Mucosa of gallbladder (tissue), 1 donor: ENCODE measurements at places on chromosomes 3 and 15.

- no peak for DNase-seq
Observed at GRCh38 chr15:74651242-74651741, 35.7 kb downstream of the CLK3 start.

DNA sequence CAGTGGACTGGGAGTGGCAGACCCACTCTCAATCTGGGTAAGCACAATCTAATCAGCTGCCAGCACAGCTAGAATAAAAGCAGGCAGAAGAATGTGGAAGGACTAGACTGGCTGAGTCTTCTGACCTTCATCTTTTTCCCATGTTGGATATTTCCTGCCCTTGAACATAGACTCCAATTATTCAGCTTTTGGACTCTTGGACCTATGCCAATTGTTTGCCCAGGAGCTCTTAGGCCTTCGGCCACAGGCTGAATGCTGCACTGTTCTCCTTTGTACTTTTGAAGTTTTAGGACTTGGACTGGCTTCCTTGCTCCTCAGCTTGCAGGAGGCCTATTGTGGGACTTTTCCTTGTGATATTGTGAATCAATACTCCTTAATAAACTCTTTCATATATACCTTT lies 477.7 kb upstream of the ZNF385D start:
- DNase-seq = no peak

GRCh38 chr3:134392336-134392983 lies 18.2 kb upstream of the AMOTL2 start:
- DNase-seq = no peak

- no peak for DNase-seq
Observed at GRCh38 chr15:38297623-38298388, 45.2 kb downstream of the SPRED1 start.

DNA sequence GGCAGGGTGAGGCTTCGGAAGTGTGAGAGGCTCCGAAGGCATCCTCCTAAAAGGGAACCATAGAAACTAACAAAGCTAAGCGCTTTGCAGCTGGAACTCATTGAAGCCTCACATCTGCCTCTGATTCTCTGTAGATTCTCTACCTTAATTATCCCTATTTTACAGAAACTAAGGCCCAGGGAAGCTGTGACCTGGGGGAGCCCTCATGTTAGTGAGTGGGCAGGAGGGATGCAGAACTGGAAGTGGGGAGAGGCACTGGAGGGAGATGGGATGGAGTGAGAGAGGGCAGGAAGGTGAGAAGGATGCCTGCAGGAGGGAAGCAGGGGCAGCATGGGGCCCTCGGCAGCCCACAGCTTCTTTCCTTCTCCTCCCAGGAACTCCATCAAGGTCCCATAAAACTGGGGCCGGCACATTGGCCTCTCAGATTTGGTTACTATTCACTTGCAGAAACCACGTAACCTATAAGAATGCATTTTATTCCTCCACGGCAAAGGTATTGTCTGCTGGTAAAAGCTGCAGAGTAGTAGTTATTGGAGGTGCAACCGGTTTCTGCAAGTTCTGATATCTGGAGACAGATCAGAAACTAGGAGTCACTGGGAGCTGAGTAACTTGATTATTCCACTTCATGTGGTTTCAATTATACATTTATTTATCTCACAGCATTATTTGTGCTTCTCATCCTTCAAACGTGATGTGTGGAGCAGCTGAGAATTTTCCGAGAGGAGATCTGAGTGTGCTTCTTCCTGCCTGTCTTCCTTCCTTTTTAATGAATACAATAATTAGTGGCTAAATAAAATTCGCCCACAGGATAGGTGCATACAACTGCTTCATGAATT lies 24.0 kb upstream of the CHCHD6 start:
- DNase-seq = no peak

DNA sequence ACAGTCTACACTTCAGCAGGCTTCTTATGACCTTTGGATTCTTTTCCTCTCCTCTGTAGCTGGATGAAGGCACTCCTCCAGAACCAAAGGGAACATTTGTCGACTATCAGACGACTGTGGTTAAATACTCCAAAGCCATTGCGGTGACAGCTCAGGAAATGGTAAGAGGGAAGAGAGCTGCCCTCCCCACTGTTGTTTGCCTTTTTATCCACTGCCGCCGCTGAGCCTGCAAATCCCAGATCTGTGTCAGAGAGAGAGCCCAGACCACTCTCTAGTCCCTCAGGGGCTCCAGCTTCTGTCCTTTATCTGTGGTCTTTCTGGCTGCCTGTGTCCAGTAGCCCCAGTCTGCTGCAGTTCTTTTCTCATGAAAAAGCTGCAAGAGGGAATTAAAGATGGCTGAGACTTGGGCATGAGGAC lies 261.5 kb upstream of the TPM1 start:
- no peak for DNase-seq

GRCh38 chr3:115657168-115657567 lies 33.9 kb downstream of the GAP43 start:
- DNase-seq = no peak

DNA sequence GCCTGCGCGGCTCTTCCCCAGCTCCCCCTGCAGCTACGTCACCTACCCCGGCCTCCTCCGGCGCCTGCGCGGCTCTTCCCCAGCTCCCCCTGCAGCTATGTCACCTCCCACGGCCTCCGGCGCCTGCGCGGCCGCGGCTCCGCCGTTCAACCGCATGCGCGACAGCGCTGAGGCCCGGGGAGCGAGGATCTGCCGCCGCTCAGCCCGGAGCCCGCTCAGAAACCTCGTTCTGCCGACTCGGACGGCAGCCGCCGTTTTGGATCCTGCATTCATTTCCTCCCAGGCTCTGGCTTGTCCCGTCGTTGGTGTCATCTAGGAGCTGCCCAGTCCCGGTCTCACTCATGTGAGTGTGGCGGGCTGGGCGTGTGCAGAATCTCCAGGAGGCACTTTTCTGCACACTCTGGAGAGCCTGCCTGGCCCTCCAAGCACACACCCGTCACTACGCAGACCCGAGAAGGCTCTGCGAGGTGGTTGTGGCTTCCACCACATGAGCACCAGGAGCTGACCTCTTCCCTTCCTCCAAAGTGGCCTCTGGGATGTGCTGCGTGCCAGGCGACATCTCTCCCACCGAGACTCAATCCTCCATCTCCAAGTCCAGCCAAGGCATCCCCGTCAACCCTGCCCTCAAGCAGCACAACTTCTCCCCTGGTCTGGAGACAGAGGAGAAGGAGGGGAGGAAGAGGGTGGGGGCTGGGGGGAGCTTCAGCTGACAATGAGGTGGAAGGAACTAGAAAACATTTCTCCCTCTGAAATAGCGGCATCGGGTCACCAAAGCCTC lies 165.3 kb downstream of the CHSY1 start:
- DNase-seq = no peak

DNA sequence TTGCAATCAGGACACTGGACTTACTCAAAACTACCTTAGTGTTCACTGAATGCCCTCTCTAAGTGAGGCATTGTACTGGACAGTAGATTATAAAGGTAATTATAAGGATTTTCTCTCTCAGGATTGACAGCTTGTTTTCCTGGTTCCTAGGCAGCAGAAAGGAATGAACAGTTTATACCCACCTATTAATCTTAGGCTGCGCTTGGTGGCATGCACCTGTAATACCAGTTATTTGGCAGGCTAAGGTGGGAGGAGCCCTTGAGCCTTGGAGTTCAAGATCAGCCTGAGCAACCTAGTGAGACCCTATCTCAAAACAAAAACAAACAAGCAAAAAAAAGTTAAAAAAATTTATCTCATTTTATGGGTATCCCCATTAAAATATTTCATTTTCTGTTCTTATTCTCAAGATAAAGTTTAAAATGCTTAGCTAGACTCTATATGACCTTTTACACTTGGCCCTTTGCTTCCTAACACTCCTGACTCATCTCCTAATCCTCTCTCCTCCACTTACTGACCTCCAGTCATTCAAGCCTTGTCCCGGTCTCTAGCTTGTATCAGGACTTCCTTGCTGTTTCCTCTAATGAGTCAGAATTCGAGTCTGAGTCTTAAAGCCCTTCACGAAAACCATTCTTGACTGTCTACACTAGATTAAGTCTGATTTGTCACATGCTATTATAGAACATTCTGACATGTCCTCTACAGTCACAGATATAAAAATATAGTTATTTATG lies 348.6 kb downstream of the NLGN1 start:
- DNase-seq = no peak

- no peak for DNase-seq
Observed at GRCh38 chr15:48085591-48085930, 35.2 kb upstream of the SLC24A5 start.

GRCh38 chr3:60383345-60383744 lies 867.9 kb downstream of the FHIT start:
- no peak for DNase-seq

DNA sequence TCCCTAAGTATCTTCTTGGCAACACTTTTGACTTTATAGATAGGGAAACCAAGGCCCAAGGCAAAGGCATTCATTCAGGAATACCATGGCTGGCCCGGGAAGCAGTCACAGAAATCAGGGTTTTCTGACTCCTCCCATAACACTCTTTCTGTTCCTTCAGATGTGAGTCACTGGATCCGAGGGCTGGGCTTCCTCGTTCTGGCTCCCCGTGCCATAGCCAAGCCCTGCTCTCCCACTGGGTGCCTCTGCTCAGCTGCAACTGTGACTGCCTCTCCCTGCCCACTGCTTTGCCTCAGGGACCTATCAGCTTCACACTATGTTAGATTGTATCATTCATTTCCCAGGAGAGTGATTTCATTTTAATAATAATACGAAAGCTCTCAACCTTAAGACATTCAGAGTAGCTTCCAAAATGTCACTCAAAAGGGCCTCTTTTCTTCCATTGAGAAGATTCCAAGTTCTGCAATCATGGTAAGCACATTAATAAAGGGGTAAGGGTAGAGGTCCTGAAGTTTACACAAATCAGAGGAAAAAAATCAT lies 50.2 kb downstream of the GABRB3 start:
- DNase-seq = peak; percentile 25

DNA sequence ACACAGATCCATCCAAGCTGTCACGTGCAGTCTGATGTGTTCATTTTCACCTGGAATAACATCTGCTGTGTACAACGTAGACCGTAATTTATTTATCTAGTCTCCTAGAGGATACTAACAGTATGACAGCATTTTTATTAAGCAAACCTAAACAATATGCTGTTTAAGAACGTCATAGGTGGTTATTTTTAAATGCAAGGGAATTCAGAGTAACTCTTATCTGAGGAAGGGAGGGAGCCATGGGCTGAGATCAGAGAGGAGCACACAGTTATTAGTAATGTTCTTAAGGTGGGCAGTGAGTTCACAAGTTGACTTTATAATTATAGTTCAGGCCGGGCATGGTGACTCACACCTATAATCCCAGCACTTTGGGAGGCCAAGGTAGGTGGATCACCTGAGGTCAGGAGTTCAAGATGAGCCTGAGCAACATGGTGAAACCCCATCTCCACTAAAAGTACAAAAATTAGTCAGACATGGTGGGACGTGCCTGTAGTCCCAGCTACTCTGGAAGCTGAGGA lies 193.6 kb downstream of the UACA start:
- no peak for DNase-seq

DNA sequence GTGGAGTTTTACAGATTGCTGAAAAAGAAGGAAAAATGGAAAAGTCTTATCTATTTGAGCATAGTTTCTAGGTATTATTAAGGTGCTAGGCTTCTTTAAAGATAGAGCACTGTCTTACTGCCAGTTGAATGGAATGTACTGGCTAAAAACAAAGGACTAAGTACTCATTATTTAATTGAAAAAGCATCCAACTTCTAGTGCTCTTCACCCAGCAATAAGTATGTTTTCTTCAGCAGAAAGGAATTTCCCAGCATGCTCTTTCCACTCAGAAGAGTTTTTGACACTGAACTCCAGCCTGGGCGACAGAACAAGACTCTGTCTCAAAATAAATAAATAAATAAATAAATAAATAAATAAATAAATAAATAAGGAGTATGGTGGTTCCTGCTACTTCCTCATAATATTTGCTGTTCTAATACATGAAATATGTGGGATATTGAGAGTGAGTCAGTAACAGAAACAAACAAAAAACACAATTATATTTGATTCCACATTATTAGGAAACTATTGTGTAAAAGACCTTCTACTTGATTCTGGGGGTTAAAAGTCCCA lies 70.6 kb downstream of the ATP13A4 start:
- DNase-seq = no peak

GRCh38 chr3:123194552-123194951 lies 7.2 kb upstream of the SEC22A start:
- DNase-seq = peak; percentile 12

- DNase-seq = no peak
Observed at GRCh38 chr15:41492597-41493204, 973 bp upstream of the ITPKA start.

- DNase-seq = no peak
Observed at GRCh38 chr3:159953325-159954085, 35.1 kb upstream of the IL12A start.

- no peak for DNase-seq
Observed at GRCh38 chr3:142210144-142210543, 15.2 kb downstream of the GK5 start.

DNA sequence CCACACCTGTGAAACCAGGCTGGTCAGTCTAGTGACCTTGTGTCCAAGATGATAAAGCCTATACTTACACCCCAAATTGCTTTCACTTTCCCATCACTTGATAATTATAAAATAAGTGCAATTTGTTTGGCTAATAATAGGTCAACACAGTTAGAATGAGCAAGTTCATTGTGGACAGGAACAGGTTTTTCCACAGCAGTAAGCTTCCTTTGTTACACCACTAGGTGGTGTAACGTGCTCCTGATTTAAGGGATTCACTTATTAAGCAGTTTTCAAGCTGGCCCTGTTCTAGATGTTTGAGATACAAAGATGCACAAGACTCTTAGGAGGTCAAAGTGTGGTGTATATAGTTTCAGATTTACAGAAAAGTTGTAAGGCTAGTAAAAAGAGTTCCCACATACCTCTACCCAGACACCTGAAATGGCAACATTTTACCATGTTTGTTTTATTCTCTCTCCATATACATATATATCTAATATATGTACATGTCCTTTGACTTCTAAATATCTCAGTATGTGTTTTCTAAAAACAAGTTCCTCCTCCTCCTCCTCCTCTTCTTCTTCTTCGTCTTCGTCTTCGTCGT lies 6.8 kb upstream of the MFSD1 start:
- no peak for DNase-seq

DNA sequence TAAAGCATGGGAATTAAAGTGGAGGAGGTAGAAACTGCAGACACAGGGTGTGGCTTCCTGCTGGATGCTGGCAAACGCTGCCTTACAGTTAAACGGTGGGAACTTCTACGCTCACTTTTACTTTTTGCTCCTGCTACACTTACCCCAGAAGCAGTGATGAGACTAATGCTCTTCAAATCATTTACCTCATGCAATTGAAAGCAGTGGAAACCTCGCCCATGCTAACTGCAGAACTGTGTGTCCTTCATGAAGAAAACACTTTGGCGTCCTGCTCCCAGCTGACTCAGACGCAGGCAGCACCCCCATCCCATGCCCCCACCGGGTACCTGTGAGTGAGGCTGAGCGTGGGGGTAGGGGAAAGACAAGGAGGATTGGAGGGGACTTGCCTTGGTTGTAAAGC lies 31.8 kb downstream of the UPK1B start:
- DNase-seq = no peak

DNA sequence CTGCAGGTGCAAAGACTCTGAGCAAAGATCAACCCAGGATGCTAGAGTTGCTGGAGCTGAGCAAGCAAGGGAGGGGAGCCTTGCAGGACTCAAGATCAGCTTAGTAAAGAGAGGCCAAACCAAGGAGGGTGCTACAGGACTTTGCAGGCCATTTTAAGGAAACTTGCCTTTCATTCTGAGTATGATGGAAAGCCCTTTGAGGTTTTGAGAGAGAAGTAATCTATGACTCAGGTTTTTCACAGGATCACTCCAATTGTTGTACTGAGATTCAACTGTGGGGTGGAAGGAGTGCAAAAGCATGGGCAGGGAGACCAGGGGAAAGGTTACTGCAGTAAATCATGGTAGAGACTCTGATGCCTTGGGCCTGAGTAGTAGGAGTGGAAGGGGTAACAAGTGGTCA lies 260.4 kb upstream of the GPR149 start:
- no peak for DNase-seq

GRCh38 chr15:45448066-45448915 lies 69.9 kb upstream of the GATM start:
- DNase-seq = no peak
